ENCODE measurements at places on chromosomes 2 and 18.

DNA sequence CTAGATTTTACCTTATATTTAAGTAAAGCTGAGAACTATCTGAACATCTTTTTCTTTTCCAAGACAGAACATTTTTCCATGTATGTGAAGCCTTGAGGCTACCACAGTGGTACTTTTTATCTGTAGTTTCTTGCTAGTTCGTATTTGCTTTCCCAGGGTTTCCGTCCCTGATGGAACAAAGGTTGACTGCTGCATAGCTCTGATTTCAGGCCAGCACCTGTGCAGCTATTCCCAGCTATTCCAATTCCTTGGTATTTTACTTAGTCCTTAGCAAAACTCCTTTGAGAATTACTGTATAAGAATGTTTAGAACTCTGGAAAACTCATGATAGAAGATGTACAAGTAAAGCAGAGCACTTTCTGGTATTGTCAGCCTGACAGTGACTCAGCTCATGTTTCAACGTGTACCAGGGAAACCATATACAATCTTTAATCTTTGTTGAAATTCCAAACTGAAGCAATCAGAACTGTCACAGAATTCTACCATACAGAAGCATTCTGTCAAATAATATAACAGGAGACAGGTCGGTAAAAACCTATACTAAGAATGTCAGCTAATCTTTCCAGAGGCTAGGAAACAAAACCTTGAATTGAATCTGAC is 162.2 kb downstream of the PKP4 start:
- peaks cover 27% of the 10 kb centered on the region for H3K36me3 ChIP-seq
- DNase-seq, result no peak
- H3K27ac ChIP-seq, result no peak overlapping the region
- no peak overlapping the region for H3K4me3 ChIP-seq

- H3K4me1 ChIP-seq, result peaks cover 2% of the 10 kb centered on the region
- H3K36me3 ChIP-seq, result peaks cover 5% of the 10 kb centered on the region
- no peak for DNase-seq
Observed at GRCh38 chr2:157267476-157267875, 10.0 kb downstream of the GALNT5 start.

GRCh38 chr18:5588529-5588928 is 44.7 kb upstream of the EPB41L3 start:
- H3K27me3 ChIP-seq, result no peaks in the 10 kb centered on the region
- H3K4me3 ChIP-seq, result no peak overlapping the region
- H3K4me1 ChIP-seq, result peaks cover 5% of the 10 kb centered on the region
- no peak overlapping the region for H3K27ac ChIP-seq
- no peak for DNase-seq

GRCh38 chr2:209805351-209805750 is 33.7 kb downstream of the UNC80 start:
- H3K36me3 ChIP-seq, result 0 out of 2 replicates have a peak, but pooled peaks cover 3% of the 10 kb centered on the region
- H3K4me1 ChIP-seq, result no peaks in the 10 kb centered on the region
- no peak for DNase-seq
- H3K27me3 ChIP-seq, result no peaks in the 10 kb centered on the region

GRCh38 chr18:69261406-69261805 is 139.3 kb upstream of the DOK6 start:
- H3K27me3 ChIP-seq, result no peaks in the 10 kb centered on the region
- no peak for DNase-seq
- H3K4me1 ChIP-seq, result no peaks in the 10 kb centered on the region
- no peak overlapping the region for H3K4me3 ChIP-seq

GRCh38 chr2:189153619-189154018 is 25.9 kb downstream of the COL5A2 start:
- no peak for DNase-seq
- no peak overlapping the region for H3K27ac ChIP-seq
- no peak overlapping the region for H3K4me3 ChIP-seq
- H3K4me1 ChIP-seq, result peaks cover 3% of the 10 kb centered on the region

DNA sequence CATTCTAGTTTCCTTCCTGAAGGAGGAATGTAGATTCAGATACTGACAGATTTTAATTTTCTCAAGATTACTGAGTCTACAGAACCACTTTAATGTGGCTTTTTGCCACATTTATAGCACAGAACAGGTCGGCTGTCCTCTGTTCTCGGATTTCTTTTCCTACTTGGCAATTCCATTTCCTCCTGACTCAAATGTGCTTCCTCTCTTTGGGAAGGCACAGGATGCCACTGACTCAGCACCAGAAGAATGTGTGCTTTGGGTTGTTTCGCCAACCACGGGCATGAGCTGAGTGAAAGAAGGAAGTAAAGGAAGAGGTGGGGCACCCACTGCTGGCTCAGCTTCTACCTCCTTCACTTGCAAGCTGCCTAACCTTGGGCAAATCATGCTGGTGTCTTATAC is 970.6 kb upstream of the ACVR2A start:
- no peak overlapping the region for H3K27ac ChIP-seq
- H3K27me3 ChIP-seq, result no peaks in the 10 kb centered on the region
- H3K36me3 ChIP-seq, result no peaks in the 10 kb centered on the region
- H3K4me1 ChIP-seq, result no peaks in the 10 kb centered on the region
- no peak for DNase-seq

GRCh38 chr18:2312440-2312839 is 258.9 kb downstream of the METTL4 start:
- no peak overlapping the region for H3K4me3 ChIP-seq
- no peak overlapping the region for H3K27ac ChIP-seq
- H3K36me3 ChIP-seq, result no peaks in the 10 kb centered on the region
- no peaks in the 10 kb centered on the region for H3K27me3 ChIP-seq

DNA sequence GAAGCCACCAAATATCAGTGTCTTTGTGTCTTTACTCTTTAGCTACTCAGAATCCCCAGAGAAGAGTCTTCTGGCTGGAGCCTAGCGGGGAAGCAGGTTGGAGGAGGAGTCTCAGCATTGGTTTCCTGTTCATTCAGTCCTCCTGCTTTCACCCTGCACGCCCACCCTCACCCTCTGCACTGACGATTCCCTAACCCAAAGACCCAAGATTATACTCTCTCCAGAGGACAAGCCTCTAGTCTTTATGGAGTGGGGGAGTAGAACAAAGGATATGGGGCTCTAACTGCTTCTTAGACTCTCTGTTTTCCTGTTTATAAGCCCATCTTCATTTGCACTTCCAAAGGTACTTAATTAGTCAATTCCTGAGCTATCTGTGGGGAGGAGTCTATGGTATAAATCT is 338.8 kb downstream of the AGPS start:
- H3K27ac ChIP-seq, result no peak overlapping the region
- H3K4me3 ChIP-seq, result no peak overlapping the region
- DNase-seq, result peak; percentile 82
- H3K4me1 ChIP-seq, result no peaks in the 10 kb centered on the region
- H3K36me3 ChIP-seq, result no peaks in the 10 kb centered on the region

GRCh38 chr2:36650031-36650829 is 46.3 kb upstream of the VIT start:
- DNase-seq, result peak; percentile 62
- H3K4me1 ChIP-seq, result no peaks in the 10 kb centered on the region
- H3K36me3 ChIP-seq, result peaks cover 2% of the 10 kb centered on the region
- no peaks in the 10 kb centered on the region for H3K27me3 ChIP-seq
- H3K27ac ChIP-seq, result no peak overlapping the region
- no peak overlapping the region for H3K4me3 ChIP-seq

GRCh38 chr2:150426315-150426714 is 61.2 kb downstream of the RND3 start:
- no peaks in the 10 kb centered on the region for H3K4me1 ChIP-seq
- H3K27me3 ChIP-seq, result no peaks in the 10 kb centered on the region
- H3K27ac ChIP-seq, result no peak overlapping the region
- H3K4me3 ChIP-seq, result no peak overlapping the region

- H3K27ac ChIP-seq, result no peak overlapping the region
- H3K4me1 ChIP-seq, result peaks cover 3% of the 10 kb centered on the region
- no peaks in the 10 kb centered on the region for H3K36me3 ChIP-seq
Observed at GRCh38 chr2:131584940-131585339, 57.3 kb downstream of the CCDC74A start.

DNA sequence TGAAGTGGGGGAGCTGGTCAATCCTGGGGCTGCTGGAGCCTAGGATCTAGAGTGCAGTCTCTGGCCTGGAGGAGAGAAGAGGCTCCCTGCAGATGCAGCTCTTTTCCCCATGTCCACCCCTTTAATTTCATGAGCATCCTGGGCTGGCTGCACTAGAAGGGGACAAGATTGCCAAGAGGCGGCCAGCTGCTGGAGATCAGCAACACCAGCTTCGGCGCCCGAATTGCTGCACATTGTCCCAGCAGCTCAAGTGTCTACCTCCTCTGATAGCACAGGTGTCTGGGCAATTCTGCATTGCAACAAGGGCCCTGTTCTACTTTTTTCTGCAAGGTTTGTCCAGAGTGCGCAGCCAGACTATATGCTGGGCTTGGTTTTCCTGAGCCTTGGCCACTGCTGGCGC is 125.7 kb downstream of the AGAP1 start:
- DNase-seq, result no peak
- H3K36me3 ChIP-seq, result peaks cover under 1% of the 10 kb centered on the region
- no peak overlapping the region for H3K27ac ChIP-seq
- peaks cover 6% of the 10 kb centered on the region for H3K4me1 ChIP-seq
- H3K4me3 ChIP-seq, result no peak overlapping the region
- H3K27me3 ChIP-seq, result no peaks in the 10 kb centered on the region

GRCh38 chr2:144379851-144380311 is 140.0 kb downstream of the ZEB2 start:
- H3K36me3 ChIP-seq, result no peaks in the 10 kb centered on the region
- H3K4me3 ChIP-seq, result no peak overlapping the region
- no peaks in the 10 kb centered on the region for H3K27me3 ChIP-seq

DNA sequence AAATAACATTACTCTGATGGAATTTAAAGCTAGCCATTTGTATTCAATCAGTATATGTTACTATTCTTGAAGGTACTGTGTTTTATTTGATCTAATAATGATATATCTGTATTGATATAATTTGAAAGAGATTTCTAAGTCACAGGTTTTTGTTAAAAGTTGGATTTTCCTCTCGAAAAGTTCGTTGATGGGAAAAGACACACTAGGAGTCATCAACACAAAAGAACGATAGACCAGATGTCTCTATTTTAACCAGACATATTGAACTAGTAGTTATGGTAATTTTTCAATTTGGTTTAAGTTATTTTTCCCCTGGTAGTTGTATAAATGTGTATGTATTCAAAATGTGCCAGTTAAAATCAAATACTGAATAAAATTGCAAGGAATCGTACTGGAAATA is 2.5 kb downstream of the ASXL3 start:
- peaks cover 5% of the 10 kb centered on the region for H3K27me3 ChIP-seq
- H3K4me3 ChIP-seq, result no peak overlapping the region
- H3K27ac ChIP-seq, result no peak overlapping the region
- peaks cover 7% of the 10 kb centered on the region for H3K4me1 ChIP-seq
- no peak for DNase-seq

- no peak overlapping the region for H3K4me3 ChIP-seq
- peaks cover 5% of the 10 kb centered on the region for H3K4me1 ChIP-seq
- H3K36me3 ChIP-seq, result no peaks in the 10 kb centered on the region
- H3K27me3 ChIP-seq, result no peaks in the 10 kb centered on the region
- no peak for DNase-seq
- H3K27ac ChIP-seq, result no peak overlapping the region
Observed at GRCh38 chr18:34704074-34704473, 6.0 kb upstream of the DTNA start.

- H3K27ac ChIP-seq, result no peak overlapping the region
- DNase-seq, result peak; percentile 81
- no peak overlapping the region for H3K4me3 ChIP-seq
- H3K4me1 ChIP-seq, result no peaks in the 10 kb centered on the region
Observed at GRCh38 chr2:18520451-18521425, 39.7 kb downstream of the RDH14 start.

DNA sequence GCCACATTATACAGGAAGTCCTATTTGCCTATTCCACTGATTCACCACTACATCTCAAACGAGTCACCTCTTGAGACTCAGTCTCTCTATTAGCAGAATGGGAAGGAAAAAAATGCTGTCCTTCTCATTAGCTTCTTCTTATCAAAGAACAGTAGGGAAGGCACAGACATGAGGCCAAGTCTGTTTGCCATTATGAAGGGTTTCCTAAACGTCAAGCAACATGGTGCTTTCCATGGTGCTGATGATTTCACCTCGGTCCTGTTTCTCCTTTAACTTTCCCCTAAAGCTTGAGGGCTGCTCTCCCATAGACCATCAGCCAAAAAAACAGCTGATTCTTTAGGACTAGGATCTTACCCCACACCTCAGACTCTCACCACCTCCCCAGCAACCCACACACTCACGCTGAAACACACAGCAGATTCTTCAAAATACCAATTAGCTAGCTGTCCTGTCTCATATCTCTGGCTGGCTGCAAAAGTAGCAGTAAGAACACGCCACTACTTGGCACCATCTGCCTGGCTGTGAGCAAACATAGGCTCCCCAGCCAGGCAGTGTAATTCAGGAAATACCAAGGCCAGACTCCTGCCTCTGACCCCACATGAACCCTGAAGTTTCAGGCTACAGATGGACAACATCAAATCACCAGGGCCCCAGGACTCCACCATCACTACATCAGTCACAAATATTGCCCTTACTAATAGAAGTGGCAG is 30.5 kb downstream of the GALNT14 start:
- H3K27ac ChIP-seq, result no peak overlapping the region
- no peaks in the 10 kb centered on the region for H3K36me3 ChIP-seq
- H3K4me3 ChIP-seq, result no peak overlapping the region
- DNase-seq, result no peak
- H3K27me3 ChIP-seq, result no peaks in the 10 kb centered on the region
- no peaks in the 10 kb centered on the region for H3K4me1 ChIP-seq

- H3K27me3 ChIP-seq, result no peaks in the 10 kb centered on the region
- H3K4me3 ChIP-seq, result no peak overlapping the region
- no peak overlapping the region for H3K27ac ChIP-seq
- peak; percentile 70 for DNase-seq
Observed at GRCh38 chr2:98569197-98569793, 39.0 kb downstream of the COA5 start.

GRCh38 chr2:88442061-88442460 is 10.4 kb downstream of the FOXI3 start:
- H3K4me3 ChIP-seq, result no peak overlapping the region
- H3K4me1 ChIP-seq, result peaks cover 11% of the 10 kb centered on the region
- peaks cover 13% of the 10 kb centered on the region for H3K36me3 ChIP-seq

- H3K4me1 ChIP-seq, result no peaks in the 10 kb centered on the region
- H3K27ac ChIP-seq, result peak overlapping the region; percentile 42
- peaks cover 14% of the 10 kb centered on the region for H3K36me3 ChIP-seq
- DNase-seq, result no peak
- peak overlapping the region; percentile 96 for H3K4me3 ChIP-seq
Observed at GRCh38 chr2:134917360-134917865, 1.2 kb upstream of the CCNT2 start.
